ENCODE measurements at places on chromosomes 16 and 17.

- DNase-seq, result no peak
These were observed 80.0 kb downstream of the IRX5 start for GRCh38 chr16:55010492-55011160.

DNA sequence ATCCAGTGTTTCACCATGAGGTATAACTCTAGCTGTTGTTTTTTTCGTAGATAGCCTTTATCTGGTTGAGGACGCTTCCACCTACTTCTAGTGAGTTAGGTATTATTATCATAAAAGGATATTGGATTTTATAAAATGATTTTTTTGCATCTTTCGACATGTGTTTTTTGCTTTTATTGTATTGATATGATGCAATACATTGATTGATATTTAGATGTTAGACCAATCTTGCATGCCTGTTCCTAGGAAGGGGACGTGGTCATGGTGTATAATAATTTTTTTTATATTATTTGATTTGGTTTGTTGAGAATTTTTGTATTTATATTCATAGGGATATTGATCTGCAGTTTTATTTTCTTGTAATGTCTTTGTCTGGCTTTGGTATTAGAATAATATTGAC lies 193.3 kb downstream of the HS3ST3B1 start:
- DNase-seq, result no peak

- DNase-seq, result no peak
These were observed 38.0 kb upstream of the PHB1 start for GRCh38 chr17:49452661-49453060.

- DNase-seq, result no peak
These were observed 11.4 kb downstream of the SLFN5 start for GRCh38 chr17:35254107-35254773.

GRCh38 chr16:8725513-8726178 lies 51.2 kb downstream of the ABAT start:
- no peak for DNase-seq

DNA sequence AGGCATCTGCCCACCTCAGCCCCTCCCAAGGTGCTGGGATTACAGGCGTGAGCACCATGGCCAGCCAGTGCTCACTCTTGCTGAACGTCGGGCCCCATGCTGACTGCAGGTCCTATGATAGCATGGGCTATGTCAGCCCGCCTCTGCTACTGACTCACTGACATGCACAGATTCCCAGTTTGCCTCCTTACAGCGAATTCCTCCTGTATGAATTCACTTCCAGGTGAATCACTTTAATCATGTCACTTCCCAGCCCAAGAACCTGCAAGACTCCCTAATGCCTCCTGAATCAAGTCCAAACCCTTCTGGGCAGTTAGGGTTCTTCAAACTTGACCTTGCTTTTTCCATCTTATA lies 16.1 kb upstream of the UBTF start:
- no peak for DNase-seq
